Astrocyte of the spinal cord (primary cell): ENCODE measurements at places on chromosomes 4 and X.

- DNase-seq = no peak
These were observed 41.0 kb upstream of the ZNF330 start for GRCh38 chr4:141179474-141180373.

GRCh38 chr4:98343626-98344025 lies 82.4 kb downstream of the RAP1GDS1 start:
- DNase-seq = no peak

- no peak for DNase-seq
These were observed 245.5 kb downstream of the BANK1 start for GRCh38 chr4:102036016-102036415.

DNA sequence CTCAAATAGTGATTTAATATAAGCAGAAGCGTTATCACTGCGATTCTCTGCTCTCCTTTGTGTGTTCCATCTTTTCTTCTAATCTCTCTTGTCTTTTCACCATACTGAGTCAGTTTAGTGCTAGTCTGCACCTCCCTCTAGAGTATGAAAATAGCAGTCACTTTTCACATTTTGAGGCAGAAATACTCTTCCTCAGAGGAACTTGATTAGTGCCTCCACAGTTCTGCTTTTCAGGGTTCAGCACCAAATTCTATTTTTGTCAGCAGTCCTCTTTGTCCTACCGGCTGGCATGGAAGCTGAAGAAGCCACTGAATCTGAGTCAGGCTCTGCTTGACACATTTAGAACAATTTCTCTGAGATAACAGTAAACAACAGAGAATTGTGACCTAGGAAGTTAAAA lies 49.7 kb upstream of the ANKRD17 start:
- DNase-seq = peak; percentile 50

DNA sequence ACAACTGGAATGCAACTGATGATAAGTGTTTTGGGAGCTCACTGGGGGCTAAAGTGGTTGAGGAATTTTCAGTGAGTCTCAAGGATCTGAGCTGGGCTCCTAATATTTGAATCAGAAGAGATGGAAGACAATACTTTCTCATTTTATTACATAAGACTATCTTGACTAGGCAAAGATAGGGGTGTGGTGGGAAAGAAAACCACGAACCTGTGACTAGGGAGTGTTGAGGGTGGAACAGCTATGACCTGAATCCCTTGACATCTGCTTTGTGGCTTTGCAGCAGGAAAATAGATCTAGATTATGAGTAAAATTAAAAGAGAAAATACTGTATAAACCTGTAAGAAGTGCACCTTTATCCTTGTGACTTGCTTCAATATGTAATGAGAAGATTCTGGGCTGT lies 295.1 kb upstream of the TEX13A start:
- no peak for DNase-seq

- DNase-seq = no peak
These were observed 52.1 kb upstream of the CAPN6 start for GRCh38 chrX:111322231-111322855.

DNA sequence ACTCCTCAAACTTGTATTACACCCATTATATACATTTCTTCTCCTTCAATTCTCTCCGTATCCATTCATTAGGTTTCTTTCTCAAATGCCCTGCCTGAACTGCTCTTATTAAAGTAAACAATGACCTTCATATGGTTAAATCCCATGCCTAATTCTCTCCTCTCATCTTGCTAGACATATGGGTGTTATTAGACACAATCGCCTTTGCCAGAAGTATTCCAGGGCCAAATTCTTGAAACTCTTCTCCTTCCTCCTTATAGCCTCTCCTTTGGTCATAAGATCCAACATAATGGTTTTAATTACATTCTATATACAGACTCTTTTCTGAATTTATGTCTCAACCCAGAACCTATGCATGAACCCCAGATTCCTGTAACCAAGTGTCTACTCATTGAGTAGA lies 4.8 kb downstream of the ANXA10 start:
- DNase-seq = no peak

DNA sequence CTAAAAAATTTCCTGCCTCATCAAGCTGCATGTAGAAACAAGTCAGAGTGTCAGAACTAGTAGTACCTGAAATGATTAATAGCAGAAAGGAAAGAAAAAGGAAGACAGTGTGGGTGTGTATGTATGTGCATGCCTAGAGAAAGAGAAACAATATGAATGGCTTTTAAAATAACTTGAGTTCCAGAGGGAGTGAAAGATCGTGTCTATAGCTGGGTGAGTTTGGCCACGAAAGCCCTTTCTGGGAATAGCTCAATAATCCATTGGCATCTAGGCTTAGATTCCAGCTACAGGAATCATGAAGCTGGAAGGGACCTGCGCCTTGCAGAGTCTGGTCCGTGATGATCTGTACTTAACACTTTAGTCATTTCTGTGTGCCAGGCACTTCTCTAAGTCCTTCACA lies 195.6 kb downstream of the RAPGEF2 start:
- DNase-seq = peak; percentile 45

GRCh38 chr4:103018391-103019307 lies 856 bp downstream of the SLC9B1 start:
- no peak for DNase-seq

- DNase-seq = no peak
These were observed 9.5 kb upstream of the BEX1 start for GRCh38 chrX:103073467-103073866.

DNA sequence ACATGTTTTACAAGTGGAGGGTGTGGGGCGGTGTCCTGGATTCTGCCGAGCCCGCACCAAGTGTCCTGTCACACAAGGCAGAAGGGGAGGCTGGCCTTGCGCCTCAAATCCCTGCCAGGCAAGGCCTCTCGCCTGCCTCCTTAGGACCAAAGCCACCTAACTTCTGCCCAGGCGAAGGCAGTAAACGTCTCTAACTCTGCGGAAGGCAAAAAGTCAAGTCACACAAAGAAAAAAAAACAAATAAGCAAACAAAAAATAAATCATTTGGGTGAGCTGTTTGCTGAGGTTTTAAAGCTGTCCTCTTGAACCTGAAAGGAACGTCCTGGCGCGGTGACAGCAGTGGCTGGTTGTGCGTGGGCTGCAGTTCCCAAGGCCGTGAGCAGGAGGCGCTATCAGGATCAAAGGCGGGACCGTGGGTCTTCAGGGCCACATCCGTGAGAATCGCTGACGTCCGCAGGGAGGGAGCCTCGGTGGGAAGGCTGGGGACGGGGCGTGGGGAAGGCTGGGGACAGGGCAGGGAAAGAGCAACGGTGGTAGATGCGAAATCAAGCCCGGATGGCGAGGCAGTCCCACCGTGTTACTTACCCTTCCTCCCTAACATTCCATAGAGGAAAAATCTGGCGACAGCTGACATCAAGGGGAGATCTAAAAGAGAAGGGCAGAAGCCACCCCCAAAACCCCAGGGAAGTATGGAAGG lies 99.1 kb downstream of the TRAPPC11 start:
- DNase-seq = no peak
